ENCODE measurements at places on chromosomes 11 and 22.

DNA sequence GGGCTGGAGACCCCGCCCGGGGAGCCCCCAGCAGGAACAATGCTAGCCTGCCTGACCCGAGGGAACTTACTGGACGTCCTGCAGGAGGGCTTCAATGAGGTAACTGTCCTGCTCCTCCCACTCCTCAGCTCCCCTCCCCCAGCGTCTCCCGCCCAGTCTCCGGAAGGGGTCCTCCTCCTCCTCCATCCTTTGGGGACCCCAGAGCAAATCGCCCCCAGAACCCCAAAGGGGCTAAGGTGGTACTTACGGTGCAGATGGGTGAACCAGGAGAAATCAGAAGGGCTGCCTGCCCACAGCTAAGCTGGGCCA lies 272 bp downstream of the DIXDC1 start:
- no peak for DNase-seq

DNA sequence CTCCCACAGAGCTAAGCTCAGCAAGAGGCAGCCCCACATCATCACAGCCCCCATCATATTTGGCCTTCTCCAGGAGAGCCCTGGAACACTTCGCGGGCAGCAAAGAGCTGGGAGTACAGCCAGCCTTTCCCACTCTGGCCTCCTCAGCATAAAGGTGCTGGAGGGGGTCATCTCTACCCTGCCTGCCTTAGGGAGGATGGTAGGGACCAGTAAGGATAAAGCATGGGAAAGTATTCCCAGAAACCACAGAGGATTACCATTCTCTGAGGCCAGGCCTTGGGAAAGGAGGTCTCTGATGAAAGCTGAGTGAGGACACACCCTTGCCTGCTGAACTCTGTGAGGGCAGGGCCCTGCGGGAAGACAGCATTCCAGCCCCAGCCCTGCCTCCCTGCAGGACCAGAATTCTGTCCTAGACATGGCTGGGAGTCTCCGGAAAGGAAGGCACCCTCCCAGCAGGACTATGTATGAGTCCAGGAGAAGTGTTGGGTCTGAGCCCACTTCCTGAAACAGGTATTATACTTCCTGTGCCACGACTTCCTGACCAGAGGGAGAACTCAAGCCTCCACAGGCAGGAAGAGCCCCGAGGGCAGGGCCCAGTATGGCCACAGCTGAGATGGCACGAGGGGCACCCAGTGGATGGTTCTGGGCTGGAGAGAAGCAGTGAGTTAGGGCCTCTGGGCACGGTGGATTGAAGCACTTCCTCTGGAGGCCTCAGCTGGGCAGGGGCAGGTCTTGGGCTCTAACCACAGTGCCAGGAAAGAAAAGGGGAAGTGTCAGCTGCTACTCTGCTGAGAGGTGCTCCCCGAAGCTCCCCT lies 12.9 kb upstream of the CASTOR1 start:
- DNase-seq: no peak

DNA sequence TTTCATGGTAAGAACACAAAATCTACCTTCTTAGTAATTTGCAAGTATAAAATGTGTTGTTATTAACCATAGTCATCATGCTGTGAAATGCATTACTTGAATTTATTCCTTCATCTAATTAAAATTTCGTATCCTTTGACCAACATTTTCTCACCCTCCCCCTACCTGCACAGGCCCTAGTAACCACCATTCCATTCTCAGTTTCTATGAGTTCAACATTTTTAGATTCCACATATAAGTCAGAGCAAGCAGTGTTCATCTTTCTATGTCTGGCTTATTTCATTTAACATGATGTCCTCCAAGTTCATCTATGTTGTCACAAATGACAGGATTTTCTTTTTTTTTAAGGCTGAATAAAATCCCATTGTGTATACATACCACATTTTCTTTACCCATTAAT lies 43.5 kb upstream of the CCDC179 start:
- no peak for DNase-seq

DNA sequence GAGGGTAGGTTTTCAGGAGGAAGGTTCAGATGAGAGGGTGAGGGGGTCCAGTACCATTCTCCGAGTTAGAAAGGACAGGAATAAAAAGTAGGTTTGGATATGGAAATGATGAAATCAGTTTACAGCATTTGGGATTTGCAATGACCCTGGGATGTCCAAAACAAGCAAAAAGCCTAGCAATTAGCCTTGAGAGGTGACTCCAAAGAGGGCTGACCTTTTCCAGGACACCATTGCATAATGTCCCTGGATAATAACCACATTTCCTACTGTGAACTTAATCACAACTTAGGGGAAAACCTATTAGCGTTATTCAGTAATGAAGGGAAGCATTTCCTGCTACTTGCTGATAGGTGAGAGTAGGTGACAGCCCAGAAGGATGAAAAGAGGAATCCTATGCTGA lies 101.4 kb upstream of the ARHGAP42 start:
- DNase-seq: no peak

DNA sequence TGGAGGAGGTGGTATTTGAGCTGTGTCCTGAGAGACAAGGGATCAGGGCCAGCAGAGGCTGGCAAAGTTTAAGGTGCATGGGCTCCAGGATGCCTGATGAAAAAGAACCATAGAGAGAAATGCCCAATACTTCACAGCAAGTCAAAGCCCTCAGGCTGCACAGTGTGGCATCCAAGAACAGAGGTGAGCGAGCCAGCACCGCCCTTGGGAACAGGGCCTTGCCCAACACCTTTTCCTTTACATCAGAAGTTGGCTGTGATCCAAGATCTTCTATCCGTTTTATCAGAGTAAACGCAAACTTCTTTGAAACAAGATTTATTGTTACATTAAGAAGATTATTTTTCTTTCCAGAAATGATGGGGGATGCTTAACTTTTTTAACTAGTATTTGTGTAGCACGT lies 1.4 kb downstream of the B3GNT6 start:
- no peak for DNase-seq

DNA sequence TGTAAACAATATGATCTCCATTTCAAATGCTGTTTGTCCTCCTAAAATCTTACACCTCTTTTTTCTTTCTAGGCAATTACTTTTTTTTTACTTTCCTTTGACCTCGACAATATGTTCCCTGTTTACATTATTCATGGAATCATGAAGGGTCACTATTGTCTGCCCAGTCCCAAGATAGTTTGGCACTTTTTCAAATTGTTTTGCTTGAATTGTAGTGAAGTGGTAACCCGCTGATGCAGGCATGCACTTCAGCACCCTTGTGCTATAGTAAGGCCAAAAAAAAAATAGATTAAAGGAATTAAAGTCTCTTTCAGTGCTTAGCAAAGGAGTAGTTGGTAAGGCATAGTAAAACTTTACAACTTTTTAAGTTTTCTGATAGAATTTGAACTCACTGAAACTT lies 90.9 kb downstream of the PAX6 start:
- DNase-seq: no peak

- no peak for DNase-seq
These were observed 80.6 kb downstream of the PPP6R3 start for GRCh38 chr11:68541116-68541515.

GRCh38 chr11:41400124-41400523 lies 59.3 kb downstream of the LRRC4C start:
- DNase-seq: no peak

- DNase-seq: no peak
These were observed 21.8 kb downstream of the FAM118A start for GRCh38 chr22:45331486-45331885.

All from anterior cingulate cortex (tissue), 58 donors.